Fibroblast of skin of back (primary cell): ENCODE measurements at places on chromosomes 16 and 17.

GRCh38 chr16:28010671-28011070 lies 52.8 kb downstream of the GSG1L start:
- DNase-seq: no peak

GRCh38 chr16:78836802-78837491 lies 737.5 kb downstream of the WWOX start:
- DNase-seq: no peak

DNA sequence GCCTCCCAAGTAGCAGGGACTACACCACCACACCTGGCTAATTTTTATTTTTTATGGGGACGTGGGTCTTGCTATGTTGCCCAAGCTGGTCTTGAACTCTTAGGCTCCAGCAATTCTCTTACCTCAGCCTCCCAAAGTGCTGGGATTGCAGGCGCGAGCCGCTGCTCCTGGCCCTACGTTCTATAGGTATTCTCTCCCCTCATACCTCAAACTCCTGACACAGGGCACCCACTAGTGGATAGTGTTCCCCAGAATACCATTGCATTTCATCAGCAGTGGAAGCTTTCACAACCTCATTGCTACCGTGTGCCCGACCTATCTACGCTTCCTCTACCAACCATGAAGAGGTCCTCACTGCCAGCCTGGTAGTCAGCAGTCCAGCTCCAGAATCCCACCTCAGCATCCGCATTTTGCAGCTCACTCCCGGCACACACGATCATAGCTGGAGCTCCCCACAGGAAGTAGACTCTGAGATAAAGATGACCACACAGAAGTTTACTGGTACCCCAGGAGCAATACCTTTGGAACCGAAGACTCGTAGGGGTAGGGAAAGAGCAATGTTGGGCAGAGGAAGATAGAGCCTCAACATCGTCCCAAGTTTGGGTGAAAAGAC lies 9.3 kb downstream of the CTRB2 start:
- DNase-seq: peak; percentile 33

GRCh38 chr16:17126156-17126555 lies 344.6 kb downstream of the XYLT1 start:
- DNase-seq: no peak

DNA sequence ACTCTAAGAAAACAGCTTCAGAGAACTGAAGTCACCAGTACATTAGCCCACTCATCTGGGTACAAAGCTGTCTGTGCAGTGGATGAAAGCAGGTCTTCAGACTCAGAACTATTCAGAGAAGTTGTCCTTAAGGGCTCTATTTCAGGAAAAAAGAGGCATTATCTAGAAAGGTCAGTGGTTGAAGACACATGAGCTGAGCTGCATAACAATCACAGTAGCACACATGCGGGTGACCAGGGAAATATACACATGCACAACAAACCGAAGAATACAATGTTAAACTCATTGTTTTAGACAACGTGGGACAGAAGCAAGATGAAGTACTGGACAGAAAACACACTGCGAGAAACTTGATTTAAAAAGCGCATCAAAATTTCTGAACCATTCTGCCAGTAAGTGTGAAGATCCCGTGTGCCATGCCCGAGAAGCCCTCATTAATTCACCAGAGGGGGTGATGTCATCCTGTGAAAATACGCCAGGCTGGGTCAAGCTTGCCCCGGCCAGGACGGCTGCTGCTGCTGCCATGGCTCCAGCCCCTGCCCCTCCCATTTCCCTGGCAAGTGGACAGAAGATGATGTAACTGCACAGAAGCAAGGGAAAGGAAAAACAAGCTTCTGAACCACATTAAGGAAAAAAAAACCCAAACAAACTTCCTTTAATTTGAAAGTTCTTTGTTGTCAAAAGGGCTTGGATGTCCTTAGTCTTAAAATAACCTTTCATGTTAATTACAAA lies 10.1 kb downstream of the DYNC1LI2 start:
- DNase-seq: peak; percentile 91

DNA sequence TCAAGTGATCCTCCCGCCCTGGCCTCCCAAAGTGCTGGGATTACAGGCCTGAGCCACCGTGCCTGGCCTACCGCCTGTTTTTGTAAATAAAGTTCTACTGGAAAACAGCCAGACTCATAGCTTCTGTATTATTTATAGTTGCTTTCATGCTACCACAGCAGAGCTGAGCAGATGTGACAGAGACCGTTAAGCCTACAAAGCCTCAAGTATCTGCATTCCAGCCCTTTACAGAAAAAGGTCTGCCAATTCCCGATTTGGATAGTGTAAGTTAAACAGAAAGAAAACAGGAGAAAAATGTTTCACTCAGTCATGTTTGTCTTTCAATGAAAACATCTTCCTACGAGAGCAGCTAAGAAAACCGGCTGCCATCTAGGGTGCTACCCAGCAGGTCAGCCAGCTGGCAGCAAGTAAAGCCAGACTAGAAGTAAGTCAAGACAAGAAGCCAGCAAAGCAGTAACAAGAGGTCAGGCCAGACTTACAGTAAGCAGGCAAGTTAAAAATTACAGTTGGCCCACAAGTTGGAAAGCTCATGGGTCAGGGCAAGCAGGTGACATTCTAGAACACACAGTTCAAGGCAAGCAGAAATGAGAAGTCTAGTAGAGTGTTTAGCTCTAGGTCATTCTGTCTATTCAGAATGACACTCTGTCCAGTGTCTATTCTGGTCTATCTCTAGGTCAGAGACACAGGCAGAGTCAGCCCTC lies 17.7 kb downstream of the NCBP3 start:
- no peak for DNase-seq

GRCh38 chr16:18003033-18003432 lies 333.5 kb downstream of the NPIPA8 start:
- no peak for DNase-seq

DNA sequence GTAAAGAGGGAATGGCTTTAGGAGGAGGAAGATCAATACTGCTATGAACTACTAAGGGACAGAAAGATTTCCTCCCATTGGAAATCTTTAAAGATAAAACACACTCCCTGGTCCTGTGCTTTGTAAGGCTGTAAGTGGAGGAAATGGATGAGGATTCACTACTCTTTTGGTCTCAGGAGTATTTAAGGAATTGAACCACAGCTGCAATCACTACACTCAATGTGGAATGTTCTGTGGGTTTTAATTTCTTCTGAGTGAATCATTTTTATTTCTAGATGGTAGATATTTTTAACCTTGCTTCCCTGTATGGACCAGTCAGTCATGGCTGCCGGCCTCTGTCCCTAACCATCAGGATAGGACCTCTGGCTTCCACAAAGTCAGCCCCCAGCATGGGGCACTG lies 65.6 kb downstream of the SDR42E1 start:
- peak; percentile 78 for DNase-seq

DNA sequence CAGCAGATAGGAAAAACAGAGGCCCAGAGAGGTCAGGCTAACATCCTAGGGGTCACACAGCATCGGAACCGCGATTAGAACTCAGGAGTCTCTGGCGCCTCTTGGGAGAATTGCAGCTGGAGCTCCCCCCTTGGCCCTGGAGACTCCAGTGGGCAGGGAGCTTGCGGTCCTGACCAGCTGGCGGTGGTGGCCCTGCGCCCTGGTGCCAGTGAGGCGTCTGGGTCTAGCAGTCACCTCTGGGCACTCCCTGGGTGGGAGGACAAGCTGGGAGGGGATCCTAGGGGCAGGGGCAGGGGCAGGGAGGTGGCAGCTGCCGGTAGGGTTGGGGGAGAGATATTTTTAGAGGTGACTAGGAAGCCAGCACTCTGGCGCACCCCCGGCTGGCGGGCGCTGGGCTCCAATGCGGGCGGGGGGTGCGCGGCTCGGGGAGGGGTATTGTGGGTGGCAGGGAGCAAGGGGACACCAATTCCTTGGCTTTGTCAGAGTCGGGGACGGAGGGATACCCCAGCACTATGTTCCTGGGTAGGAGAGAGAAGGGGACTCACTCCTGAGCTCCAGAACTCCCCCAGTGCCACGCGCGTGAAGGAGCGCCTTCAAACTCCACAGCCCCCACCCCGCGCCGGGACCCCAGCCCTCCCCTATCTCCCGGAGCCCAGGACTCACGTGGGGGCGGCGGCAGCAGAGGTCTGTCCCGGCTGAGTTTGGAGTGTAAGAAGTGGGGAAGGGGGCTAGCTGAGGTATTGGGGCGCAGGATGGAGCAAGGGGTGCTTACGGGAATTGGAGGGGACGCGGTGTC lies 584 bp downstream of the PHOSPHO1 start:
- DNase-seq: no peak

- DNase-seq: no peak
Measured at GRCh38 chr16:2992383-2993081, 12.3 kb upstream of the PKMYT1 start.

GRCh38 chr17:74516561-74517328 lies 14.5 kb downstream of the CD300LB start:
- no peak for DNase-seq

DNA sequence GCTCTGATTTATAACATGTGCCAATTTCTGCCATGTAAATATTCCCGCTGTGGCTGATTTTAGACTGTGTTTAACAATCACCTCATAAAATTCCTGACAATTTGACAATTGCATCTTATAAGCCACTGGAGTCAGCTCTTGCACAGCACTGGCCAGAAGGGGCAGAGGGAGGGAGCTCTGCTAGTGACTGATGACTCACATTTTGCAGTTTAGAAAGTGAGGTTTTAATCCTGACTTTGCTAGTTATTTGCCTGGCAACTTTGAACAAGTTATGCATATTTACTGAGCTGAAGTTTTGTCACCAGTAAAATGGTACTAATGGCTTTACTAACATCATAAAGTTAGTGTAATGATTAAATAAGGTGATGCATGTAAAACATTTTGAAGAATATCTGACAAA lies 452.3 kb downstream of the CNTNAP4 start:
- peak; percentile 8 for DNase-seq

GRCh38 chr16:82363026-82363816 lies 193.2 kb upstream of the MPHOSPH6 start:
- DNase-seq: no peak

- peak; percentile 10 for DNase-seq
Measured at GRCh38 chr16:73390936-73391335, 343.0 kb upstream of the ZFHX3 start.

DNA sequence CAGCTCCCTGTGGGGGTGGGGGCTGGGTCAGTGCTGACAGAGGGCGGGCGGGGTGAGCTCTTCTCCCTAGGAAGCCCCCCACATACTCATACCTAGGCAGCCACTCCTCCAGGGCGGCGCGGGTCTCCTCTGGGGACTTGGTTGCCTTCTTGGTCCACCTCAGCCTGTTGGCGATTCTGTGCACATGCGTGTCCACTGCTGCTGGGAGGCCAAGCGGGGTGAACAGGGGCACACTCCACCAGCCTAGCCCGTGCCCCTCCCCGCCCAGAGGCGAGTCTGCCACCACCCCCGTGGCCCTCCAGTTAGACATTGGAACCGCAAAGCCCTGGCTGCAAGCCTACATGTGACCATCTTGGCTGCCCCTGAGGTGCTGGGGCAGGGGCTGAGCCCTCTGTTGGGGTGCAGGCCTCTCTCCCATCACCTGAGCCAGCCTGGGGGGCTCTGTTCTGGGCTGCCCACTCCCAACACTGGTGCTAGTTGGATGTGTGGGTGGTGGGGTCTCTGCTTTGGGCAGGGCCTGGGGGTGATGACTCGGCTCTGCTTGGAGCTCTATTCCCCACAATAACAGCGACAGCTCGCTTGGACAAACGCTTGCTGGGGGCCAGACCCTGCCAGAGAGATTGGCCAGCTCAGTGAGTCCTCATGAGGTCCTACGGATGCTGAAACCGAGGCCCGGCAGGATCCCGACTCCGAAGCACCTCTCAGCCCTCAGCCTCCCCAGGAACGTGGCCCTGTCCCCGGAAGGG lies 7.4 kb downstream of the NTHL1 start:
- no peak for DNase-seq

DNA sequence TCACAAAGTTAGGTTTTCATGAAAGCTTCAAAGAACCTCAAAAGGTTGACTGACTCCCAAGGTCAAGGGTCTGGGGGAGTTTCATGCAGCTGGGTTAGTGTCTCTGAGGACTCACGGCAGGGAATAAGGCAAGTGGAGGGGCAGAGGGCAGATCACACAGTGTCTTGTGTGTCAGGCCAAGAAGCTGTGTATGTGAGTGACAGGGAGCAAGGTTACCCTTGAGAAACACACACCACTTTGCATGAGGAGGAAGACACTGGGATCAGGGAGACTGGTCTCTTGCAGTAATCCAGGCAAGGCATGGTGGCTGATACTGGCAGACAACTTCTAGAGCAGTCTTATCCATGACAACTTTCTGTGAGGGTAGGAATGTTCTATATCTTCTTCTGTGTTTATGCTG lies 6.3 kb downstream of the FLOT2 start:
- no peak for DNase-seq

GRCh38 chr17:43517615-43518386 lies 28.3 kb downstream of the ETV4 start:
- peak; percentile 73 for DNase-seq

DNA sequence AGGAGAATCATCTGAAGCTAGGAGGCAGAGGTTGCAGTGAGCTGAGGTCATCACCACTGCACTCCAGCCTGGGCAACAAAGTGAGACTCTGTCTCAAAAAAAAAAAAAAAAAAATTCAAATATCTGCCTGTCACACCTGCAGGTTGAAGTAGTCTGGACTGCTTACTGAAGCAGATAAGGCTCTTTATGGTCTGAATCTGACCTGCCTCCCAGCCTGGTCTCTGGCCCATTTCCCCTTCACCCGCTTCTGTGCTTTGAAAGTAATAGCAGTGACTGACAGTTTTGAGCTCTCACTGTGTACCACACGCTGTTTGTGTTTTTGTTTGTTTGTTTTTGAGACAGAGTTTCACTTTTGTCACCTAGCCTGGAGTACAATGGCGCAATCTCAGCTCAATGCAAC lies 5.8 kb downstream of the SEZ6L2 start:
- no peak for DNase-seq

- no peak for DNase-seq
Measured at GRCh38 chr16:12900156-12900555, 1.2 kb upstream of the SHISA9 start.

DNA sequence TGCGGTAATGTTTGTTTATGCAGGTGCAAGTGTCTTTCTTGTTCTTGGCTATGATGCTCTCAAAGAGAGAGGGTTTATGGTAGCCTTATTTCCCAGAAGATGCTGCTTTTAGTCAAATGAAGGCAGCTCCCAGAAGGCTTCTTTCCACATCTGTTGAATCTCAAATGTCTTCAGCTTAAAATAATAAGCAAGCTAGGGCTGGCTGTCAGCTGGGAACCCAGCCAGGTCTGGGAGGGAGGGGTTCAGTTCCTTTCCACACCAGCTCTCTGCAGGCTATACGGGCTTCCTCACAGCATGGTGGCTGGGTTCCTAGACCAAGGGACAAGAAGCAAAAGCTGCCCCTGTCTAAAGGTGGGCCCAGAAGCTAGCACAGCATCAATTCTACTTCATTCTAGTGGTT lies 47.4 kb upstream of the ATF7IP2 start:
- DNase-seq: no peak

- DNase-seq: no peak
Measured at GRCh38 chr16:81180578-81180977, 57.9 kb upstream of the BCO1 start.

GRCh38 chr16:88927010-88927409 lies 50.0 kb downstream of the CBFA2T3 start:
- no peak for DNase-seq

- no peak for DNase-seq
Measured at GRCh38 chr16:5175266-5175665, 77.7 kb upstream of the EEF2KMT start.

DNA sequence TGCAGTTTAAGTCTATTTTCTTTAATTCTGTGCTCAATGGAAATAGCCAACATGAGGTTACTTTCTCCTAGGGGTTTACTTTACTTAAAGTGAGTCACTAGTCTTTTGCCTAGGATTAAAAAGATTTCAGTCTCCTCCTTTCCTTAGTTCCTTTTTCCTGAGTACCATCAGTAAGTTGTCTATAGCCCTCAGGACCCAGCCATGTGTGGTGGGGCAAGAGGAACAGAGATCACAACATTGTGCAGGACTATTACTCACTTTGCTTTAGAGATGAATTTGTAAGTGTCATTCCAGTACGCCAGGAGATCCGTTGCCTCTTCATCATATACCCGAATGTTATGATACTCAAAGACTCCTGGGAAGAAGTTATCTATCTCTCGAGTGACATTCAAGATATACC lies 27.7 kb upstream of the CORO6 start:
- DNase-seq: no peak
